ENCODE measurements at places on chromosomes 1 and 21. TPM values are rescaled to one million over a fixed set of nuclear protein-coding genes. Genes with fewer than 3 reads are reported as not detected.

DNA sequence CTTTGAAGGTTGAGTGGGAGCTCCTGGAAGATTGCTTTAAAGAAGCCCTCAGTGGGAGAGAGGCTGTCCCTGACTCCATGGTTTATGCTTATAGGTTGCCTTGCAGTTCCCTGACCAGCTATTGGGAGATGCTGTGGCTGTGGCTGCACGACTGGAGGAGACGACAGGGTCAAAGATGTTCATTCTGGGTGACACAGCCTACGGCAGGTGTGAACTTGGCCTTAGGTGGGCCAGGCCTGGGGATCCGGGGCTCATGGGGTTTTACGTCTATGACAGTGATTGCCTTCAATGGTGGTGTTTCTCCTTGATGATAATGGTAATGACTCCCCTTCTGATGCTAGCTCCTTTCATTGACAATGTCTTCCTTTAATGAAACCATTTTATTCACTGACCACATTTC is 692 bp downstream of the DPH2 start:
- DNase-seq, result no peak

RGS16 gene
- total RNA-seq, result not detected

- DNase-seq, result no peak
These were observed 52.1 kb upstream of the AKT3 start for GRCh38 chr1:243902100-243902499.

PRKAA2 gene
- not detected for total RNA-seq

TRNP1 gene
- 28.3 TPM for total RNA-seq

GRCh38 chr1:3417934-3418333 is 36.5 kb upstream of the ARHGEF16 start:
- no peak for DNase-seq

DNA sequence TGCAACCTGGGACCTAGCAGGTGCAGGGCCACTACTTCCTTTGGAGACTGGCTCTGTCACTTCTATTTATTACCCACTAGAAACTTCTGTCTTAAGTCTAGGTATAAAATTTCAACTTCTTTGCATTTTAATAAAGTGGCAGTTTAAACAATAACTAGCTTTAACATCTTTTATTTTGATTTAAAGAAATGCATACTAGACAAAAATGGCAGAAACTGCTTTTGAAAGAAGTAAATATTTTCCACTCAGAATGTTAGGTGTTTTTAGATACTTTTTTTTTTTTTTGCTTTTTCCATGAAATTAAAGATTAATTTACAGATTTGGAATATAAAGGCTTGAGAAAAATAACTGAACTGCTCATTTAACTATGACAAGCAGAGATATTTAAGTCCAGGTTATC is 1477.6 kb downstream of the KCNT2 start:
- no peak for DNase-seq

DNA sequence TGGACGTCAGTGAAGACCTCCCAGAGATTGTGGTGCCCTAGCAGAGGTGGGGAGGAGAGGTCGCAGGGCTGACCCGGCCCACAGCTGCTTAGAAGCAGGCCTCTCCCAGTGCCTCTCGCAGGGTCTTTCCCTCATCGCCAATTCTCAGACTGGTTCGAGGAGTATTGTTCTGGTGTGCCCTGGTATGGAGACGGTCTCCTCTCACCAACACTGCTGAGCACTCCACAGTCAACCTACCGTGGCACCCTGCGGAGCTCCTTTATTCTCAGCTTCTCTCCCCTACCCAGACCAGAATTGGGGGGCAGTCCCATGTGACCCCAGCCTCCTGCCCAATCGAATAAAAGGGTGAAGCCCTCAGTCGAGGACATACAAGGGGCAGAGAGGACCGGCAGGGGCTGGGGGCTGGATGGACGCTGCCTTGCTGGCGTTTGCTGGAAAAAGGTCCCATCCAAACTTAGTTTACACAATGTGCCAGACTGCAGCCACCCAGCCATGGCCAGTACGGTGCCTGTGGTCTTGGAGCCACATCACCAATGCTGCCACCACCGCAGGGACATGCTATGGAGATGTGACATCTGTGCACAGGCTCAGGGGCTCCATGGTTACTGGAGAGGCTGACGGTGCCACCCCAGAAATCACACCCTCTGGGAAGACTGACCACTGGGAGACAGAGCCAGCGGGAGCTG is 80.8 kb downstream of the STUM start:
- DNase-seq, result no peak

PIGR gene
- not detected for total RNA-seq

GRCh38 chr1:9823943-9824701 is at the start of gene CLSTN1:
TSS of gene CLSTN1 (minus strand) at chr1:9823965. CDS start at chr1:9823733, 232 bp downstream.
- DNase-seq, result peak; percentile 89

CD1D gene
- not detected for total RNA-seq

DNA sequence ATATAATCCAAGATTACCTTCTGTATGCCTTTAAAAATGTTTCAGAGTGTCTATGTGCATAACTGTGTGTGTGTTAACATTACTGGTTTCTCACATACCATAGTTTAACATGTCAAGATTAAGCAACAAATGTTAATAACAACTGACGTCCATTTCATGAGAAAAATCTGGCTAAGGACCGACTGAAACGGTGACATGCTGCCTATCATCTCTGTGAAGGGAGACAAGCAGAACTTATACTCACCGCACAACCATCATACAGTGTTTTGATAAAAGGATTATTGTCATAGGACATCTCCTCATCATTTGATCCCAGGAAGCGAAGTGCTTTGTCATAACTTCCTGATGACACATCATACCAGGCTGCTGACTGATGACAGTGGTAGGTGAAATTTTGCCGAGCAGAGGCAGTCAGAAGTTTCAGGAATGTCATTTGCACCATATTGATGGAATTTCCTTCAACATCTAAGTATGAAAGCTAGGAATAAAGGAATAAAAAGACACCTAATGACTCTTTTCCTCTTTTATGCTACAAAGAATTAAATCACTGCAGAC is 228.8 kb downstream of the COL11A1 start:
- DNase-seq, result no peak

DNA sequence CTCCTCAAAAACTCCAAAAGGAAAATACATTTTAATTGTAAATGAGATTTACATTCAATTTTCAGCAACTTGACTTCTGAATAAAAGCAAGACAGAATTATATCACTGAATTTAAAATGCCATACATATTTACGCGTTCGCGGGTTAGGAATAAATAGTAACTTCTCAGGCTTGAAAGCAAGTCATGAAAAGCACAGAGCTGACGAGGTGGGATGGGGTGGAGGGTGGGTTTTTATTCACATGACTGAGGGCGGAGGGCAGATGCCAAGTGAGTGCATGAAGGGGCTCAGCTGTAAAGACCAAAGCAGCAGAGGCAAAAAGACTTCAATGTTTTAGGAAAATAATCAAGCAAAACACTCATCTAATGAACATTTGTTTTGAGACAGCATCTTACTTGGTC is 5.7 kb downstream of the CEP104 start:
- no peak for DNase-seq

Data from G401 (cell line).